ENCODE measurements at places on chromosomes 7 and 10.

- no peak for DNase-seq
Measured at GRCh38 chr7:21450941-21451340, 23.1 kb downstream of the SP4 start.

DNA sequence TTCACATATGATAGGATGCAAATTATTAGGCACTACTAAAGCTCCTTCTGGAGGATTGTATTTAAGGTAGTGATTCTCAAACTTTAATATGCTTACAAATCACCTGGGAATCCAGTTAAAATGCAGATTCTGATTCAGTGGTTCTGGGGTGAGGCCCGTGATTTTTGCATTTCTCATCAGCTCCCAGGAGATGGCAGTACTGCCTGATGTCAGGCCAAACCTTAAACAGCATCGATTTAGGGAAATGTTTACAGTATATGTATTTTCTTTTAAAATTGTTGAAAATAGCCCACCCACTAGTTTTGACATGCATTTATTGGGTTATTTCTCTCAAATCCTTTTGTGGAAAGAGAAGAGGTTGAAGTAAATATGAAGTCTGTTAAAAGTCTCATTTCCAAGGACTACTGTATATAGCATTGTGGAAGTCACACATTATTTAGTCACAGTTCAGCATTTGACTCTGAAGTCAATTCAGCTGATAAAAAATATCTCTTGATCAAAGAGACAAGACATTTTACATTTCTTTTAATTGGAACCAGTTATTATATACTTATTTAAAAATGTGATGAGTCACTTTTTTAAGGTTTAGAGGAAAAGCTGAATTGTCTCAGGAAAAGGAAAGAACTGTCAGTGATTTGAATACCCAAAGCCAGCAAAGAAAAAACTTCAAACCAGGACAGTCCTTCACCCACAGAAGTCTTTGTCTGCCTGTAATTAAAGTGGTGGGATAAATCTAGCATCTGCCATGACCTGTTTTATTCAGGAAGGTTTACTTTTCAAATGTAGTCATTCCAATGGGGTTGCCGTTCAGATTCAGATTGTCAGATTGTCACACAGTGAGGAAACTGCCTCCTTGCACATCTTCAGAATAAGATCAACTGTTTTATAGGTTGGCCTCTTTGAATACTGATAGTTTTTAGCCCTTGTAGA, 21.1 kb upstream of the HBP1 start:
- DNase-seq = peak; percentile 50

DNA sequence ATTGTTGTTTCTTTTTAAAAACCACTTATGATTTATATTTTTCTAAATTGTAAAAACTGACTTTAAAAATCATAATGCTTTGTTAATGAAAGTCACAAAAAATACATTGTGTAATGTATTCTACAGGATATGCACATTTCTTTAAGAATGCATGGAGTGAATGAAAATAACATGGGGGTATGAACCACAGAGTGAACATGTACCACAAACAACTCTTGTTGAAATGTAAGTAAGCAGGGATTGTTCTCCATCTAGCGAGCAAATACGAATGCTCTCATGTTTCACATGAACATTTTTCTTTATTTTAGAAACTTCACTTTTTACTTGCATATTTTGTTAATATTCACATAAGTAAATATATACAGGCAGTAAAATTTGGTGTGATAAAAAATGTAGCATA, 35.6 kb upstream of the LAMB4 start:
- no peak for DNase-seq

DNA sequence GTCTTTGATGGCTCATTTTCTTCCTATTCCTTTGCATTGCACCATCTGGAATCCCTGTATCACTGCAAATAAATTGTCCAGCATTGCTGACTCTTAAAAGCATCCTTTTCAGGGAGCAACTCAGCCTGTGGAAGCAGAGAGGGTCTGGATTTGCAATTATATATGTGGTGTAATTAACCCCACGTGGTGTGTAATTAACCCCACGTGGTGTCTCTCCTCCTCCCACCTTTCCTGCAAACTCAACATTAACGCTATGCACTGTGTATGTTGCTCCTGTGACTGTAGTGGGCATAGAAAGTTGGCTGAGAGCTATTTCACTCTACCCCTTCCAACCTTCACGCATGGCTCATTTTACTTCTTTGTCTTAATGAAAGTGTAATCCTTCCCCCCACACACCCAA, 689.0 kb upstream of the COBL start:
- DNase-seq = no peak

DNA sequence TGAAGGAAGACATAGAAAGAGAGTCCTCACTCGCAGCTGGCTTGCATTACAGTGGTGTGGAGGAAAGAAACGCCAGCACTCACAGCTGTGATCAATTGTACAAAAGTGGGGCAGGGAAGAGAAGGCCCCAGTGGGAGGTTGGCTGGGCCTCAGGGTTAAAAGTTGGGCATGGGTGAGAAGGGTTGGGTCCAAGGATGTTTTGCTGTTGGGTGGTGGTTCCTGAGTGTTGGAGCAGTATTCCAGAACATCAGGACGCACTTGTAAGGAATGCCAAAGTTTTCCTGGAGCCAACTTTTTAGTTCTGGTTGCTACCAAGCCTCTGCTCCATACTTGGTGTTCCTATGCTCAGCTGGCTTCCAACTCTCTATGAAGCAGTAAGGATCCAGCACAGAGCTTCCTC, 55.4 kb upstream of the MKRN1 start:
- no peak for DNase-seq

- no peak for DNase-seq
Measured at GRCh38 chr7:156494960-156495359, 145.6 kb upstream of the RNF32 start.

DNA sequence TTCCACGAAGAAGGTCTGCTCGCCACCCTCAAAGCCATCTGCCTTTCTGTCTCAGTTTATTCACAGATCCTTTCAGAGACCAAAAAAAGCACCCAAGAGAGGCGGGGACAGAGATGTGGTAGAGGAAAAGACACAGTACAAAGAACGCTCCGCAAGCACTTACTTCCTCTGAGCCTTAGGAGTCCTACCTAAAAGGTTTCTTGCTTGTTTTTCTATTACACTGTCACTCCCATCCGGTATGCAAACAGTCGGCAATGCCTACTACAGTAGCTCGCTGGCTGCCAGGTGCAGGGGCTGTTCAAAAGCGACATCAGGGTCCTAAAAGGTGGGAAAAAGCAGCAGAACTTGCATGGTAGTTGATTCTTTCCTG, 816 bp downstream of the TECPR1 start:
- peak; percentile 50 for DNase-seq

DNA sequence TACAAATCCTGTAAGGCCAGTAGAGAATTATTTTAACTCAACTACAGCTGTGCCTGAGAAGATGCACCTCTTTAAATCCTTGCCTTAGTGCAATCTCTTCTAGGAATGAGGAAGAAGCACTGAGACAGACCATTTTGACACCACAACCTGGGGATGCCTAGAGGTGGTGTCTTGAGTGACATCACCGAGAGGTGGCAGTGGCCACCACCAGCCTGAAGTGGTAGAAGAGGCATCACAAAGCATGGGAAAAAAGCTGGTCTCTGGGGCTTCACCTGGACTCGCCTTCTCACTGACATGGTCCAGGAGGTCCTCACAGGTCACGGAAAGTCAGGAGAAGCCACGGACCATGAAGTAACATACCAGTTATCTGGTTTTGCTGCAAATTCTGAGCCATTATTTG, 99.2 kb upstream of the PDLIM1 start:
- DNase-seq = no peak

GRCh38 chr7:78074713-78075112, 276.1 kb downstream of the PHTF2 start:
- no peak for DNase-seq

DNA sequence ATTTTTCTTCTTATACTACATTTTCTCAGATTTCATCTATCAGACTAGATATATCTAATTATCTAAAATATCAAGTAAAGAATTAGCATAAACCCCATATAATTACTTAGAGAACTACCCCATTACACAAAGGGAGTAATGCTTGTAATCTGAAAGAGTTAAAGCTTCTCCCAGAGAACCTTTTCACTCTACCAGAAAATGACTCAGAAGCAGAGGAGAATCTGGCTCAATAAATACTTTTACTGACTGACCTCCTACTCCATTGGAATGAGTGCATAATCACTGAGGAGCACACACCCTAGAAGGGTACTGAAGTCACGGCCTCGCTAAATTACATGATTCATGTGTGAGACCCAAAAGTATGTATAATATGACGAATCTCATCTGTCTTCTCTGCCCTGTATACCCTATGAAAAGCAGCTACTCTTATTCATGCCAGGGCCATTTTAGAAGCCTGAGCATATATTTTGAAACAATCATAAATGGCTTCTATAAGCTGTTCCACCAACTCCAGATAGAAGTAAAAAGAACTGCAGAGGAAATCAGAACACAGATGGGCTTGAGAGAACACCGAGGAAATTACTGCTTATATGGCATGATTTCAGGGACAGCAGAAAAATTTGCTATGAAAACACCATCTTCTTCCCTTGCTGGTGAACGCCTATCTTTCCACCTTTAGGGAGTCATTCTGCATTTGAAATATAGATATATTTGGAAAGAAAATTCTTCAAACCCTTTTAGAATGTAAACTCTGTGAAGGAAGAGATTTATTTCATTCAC, 32.7 kb downstream of the DNMBP start:
- DNase-seq = no peak

DNA sequence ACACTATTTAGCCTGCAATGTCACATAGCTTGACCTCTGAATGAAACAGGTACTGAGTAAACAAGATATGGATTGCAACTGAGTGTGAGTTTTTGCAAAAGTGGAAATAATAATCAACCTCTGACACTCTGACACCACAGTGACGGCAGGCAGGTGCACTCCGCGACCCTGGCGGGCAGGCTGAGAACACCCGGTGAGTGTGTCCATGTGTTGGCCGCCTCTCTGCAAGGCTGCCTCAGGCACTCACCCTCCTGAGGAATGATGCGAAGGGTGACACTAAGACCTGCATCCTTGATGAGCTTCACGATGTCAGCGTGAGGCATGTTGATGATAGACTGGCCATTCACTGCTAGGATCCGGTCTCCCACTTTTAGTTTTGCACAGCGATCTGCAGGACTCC, 336.2 kb downstream of the PHTF2 start:
- DNase-seq = no peak

DNA sequence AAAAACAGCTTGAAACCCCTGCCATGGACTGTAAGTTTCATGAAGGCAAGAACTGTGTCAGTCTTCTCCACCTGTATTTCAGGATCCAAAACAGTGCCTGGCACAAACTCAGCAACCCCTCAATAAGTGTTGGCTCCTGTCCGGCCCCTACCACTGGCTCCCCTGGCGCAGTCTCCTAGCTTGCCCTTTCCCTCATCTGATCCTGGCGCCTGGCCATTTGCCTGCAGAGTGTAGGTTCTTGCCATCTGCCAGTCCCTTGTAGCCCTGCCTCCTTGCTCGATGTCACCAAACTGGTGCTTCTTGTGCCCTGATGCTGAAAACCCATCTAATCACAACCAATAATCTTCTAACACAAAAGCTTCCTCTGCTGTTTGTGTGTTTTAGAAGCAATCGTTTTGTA, 60.4 kb downstream of the LGI1 start:
- no peak for DNase-seq

GRCh38 chr7:132575419-132575981, 770 bp downstream of the PLXNA4 start:
- no peak for DNase-seq

DNA sequence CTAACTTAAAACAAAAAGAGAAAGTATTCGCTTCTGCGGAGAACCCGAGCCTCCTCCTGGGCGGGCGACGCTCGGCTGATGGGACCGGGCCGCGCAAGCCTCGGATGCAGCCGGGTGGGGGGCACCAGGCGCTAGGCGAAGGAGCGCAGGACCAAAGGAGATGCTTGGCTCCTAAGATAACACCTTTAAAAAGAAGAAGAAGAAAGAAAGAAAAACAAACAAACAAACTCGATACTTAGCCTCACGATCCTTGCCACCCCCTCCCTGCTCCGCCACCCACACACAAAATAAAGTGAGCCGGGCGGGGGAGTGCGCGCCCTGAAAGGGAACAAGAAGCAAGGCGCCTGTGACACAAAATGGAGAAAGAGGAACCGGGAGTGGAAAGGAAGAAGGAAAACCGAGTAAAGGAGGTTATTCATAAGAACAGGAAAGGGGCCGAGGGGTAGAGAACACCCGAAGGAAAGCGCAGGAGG, 34.0 kb upstream of the EBLN1 start:
- DNase-seq = peak; percentile 72

DNA sequence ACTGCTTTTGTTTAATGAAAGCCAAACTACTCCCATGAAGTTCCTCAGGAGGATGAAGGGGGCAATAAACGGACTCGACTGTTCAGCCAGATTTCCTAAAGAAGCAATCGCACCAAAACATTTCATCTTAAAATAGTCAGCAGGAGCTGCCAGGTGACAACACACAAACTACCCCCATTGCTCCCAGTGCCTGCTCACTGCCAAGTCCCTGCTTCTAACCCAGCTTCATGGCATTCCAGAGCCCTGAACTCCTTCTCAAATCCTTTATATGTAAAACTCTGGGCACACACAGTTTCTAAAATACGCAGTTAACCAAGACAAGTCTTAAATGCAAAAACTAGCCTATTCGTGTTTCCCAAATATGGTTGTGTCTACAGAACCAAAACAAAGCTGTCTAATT, 110.0 kb downstream of the SORBS1 start:
- DNase-seq = no peak

- DNase-seq = no peak
Measured at GRCh38 chr7:28778786-28779185, 179.3 kb downstream of the TRIL start.

DNA sequence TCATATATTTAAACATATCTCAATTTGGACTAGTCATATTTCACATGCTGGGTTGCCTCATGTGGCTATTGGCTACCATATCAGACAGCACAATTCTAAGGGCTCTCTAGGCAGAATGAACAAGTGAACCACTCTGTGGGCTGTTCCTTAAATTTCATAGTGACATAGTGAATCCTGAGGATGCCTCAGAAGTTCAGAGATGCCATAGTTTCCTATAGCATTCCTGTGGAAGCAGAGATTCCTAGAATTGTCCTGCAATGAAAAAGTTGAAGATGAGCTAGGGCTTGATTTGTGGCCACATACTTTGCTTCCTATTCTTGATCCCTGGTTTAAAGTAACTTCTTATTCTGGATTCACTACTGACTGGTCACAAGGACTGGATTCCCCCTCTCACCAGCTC, 35.6 kb downstream of the MKX start:
- DNase-seq = no peak

DNA sequence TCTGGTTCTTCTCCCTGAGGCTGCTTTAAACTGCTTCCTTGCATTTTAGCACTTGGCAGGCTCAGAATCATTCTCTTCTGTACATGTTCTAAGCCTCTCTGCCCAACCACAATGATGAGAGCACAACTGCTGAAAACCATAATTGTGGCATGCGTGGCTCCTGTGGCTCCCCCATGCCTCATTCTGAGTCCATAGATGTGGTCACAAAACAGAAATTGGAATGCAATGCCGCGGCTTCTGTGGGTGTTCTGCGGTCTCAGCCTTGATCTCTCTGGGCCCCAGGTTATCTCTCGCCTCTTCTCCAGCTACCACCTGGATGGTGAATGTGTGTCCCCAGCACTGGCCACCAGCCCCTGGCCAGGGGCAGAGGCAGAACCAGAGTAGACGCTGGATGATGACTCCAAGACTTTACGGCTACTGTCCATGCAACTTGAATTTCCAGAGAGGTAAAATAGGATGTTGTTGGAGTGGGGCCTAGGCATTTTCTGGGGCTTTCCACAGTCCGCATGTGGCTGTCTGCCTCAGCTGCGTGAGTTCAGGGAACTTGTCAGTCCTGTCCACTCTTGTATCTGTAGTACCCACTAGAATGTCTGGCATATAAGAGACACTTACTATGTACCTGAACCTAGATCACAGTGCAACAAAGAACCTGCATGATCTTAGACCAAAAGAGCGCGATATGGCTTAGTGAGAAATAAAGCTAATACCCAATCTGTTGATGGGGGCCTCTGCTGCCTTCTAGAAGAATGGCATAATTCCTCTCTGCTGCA, 52.4 kb upstream of the ADRB1 start:
- DNase-seq = no peak

Data from CD4-positive, alpha-beta T cell treated with Interleukin-15 for 4 hours (primary cell).